ENCODE measurements at places on chromosomes 1 and 21.

DNA sequence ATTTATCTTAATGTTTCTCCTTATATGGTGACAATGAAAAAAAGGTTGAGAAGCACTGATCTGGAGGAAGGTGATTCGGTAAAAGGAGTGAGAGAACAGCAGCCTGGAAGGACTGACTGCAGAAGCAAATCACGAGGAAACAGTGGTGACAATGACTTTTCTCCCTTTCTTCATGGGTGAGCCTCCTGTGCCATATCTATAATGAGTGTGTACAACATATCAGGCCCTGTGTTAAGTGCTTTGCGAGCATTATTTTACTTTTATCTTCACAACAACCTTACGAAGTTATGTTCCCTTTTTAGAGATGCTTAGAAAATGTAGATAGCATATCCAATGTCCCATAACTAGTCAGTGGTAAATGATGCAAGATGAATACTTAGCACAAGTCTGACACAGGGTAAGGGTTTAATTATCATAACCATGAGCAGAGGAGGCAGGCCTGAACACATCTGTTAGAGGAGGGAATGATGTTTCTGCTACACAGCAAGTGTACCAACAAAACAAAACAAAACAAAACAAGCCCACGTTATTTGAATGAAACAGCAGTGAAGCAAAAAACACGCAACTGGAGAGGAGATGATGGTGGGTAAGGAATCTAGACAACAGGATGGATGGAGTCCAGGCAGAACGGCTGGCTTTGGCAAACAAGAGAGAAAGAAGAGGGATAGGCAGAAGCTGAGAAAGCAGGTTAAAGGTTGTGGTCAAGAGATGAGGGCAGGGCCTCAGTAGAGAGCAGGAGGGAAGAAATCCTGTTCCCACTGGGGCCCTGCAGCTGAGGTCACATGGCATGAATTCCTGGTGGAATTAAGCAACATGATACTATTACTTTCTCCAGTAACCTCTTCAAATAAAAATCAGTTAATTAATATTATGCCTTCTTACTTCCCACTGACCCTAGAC lies 29.6 kb downstream of the GNG12 start:
- peak; percentile 65 for DNase-seq

GRCh38 chr1:151721788-151722510 lies 627 bp downstream of the RIIAD1 start:
- DNase-seq, result no peak

DNA sequence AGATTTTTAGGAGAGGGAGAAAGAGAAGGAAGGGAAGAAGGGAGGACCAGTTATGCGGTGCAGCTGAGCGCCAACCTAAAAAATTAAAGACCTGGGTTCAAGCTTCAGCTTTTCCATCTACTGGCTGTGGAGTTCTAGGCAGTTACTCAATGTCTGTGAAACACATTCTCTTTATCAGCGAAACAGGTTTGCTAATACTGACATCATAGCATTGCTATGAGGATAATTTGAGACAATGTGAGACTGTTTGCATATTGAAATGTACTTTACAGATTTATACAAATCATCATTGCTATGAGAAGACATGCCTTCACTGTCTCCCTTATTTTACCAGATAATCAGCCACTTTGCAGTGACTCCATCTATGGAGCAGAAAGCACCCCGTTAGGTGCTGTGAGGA lies 222.9 kb upstream of the SGIP1 start:
- no peak for DNase-seq

GRCh38 chr1:99328171-99328570 lies 63.9 kb downstream of the PLPPR4 start:
- no peak for DNase-seq

GRCh38 chr1:18661404-18662285 lies 31.0 kb downstream of the PAX7 start:
- DNase-seq, result no peak

- DNase-seq, result no peak
Observed at GRCh38 chr1:104648269-104648691, 898.6 kb downstream of the AMY1C start.

DNA sequence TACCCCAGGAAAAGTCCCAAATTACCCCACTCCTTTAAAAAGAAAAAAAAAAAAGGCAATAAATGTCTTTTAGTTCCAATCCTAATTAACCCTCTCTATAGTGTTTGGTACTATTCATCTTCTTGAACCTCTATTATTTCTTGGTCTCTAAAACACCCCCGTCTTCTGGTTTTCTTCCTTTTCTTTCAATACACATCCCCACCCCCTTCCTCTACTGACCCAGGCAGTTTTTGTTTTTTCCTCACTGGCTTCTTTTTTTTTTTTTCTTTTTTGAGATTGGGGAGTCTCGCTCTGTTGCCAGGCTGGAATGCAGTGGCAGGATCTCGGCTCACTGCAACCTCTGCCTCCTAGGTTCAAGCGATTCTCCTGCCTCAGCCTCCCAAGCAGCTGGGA lies 26.1 kb downstream of the EGLN1 start:
- DNase-seq, result no peak

- DNase-seq, result no peak
Observed at GRCh38 chr1:208298593-208299269, 54.5 kb upstream of the PLXNA2 start.

GRCh38 chr1:234968451-234968850 lies 160.2 kb downstream of the TOMM20 start:
- no peak for DNase-seq

DNA sequence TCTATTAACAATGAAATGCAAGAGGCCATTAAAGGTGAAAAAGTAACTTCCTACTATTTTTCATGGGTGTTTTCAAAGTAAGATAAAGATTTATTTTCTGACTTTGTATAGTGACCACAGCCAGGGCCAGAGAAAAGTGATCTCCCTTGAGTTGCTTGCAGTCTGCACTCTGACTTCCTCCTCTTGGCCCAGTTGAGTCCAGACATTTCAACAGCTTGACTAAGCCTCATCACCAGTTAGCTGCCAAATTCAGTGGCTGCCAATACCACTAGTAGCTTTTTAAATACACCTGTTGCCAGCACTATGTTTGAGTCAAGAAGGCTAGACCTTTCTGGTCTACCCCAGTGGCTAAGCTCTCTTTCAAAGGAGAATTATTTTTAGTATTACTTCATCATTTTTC lies 3.7 kb upstream of the NEK7 start:
- DNase-seq, result no peak

DNA sequence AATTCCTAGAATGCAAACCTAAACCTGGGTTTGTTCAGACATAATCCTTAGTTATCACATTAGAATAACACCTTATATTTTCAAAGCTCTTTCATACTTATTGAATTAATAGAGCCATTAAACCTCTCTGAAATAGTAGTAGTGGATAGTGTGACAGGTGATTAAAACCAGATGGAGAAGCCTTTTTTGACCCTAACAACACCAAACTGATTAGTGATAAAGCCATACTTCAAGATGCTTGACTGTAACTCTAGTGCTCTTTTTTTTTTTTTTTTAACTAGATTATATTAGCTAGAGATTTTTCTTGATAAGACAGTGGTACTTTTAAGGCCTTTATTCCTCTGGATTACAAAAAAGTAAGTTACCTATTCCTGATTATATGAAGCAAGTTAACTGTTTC lies 190.1 kb downstream of the ST6GALNAC3 start:
- no peak for DNase-seq

GRCh38 chr1:200288226-200288625 lies 121.6 kb downstream of the ZNF281 start:
- DNase-seq, result no peak

DNA sequence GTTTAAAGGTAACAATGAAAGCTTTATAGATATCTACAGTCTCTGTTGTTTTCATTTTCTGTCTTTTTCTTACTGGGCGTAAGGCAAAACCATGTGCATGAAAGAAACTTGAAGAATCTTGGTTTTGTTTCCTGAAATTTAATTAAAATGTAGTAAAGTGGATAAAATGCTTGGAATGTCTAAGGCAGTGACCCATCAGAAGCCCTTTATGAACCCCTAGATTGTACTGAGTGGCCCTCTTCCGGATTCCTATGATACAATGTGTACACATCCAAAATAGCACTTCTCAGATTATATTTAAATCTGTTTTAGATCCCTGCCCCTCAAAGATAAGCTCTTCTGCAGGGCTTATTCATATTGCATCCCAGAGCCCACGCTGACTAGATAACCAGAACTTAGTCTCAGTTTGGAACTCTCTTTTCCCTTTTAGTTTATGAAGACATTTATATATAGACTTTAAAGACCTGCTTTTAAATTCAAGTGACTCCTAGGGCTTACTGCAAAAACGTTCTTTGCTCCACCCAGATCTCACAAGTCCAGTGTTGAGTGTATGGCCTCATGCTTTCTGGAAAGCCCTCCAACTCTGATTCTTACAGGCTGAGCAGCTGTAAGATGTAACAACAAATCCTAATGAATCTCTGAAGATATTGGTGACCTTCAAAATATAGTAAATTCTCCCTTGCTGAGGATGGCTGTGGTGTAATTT lies 142.9 kb downstream of the LRRC7 start:
- DNase-seq, result no peak

DNA sequence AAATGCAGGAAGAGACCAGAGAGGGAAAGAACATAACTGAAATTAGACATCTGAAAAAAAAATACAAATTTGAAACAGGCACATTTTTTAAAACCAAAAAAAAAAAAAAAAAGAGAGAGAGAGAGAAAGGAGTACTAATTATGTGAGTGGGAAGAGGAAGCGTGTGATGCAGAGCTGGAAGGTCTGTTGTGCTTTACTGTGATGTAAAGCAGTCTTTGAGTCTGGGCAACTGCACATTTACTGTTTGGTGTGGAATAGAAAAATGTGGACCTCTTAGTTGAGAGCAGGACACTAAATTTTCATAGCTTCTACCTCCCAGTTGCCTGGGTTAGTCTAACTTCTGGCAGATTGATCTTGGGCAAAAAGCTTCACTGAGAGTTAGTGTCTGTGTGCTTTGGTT lies 16.5 kb downstream of the LHX9 start:
- DNase-seq, result no peak

DNA sequence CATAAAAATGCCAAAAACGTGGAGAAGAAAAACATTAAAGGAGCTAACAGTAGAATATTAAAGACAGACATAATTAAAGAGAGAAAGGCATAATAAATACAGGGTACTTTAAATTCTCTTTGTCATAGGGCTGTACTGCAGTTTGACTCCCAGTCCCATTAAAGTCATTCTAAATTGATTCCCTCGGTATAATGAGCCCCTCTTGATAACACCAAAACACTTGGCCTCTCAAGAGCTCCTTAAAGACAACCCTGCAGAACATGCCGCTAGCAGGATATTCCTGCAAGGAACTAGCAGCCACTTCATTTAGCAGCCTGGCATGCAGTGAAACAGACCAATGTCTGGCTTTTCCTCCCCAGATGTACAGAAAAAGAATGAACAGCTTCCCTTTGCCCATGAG lies 273.8 kb upstream of the ESRRG start:
- no peak for DNase-seq

DNA sequence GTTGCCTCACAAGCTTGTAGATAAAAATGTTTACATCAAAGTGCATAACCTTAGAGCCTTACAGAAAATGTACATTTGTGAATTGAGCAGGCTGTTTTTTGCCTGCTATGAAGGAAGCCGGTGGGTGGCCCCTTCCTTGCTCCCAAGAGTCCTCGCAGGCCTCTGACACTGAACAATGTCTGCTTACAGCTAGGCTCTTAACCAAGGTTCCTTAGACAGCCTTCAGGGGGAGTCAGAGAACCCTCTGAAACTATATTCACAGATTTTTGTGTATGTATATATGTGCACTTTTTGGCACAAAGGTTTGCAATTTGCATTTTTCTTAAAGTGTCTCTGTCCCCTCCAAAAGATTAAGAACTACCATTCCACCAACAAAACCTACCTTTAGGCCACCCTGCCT lies 282.6 kb downstream of the BARHL2 start:
- no peak for DNase-seq

- no peak for DNase-seq
Observed at GRCh38 chr1:94043738-94044289, 77.1 kb downstream of the ABCA4 start.

- peak; percentile 61 for DNase-seq
Observed at GRCh38 chr21:35616090-35616489, 444.2 kb downstream of the SETD4 start.
